Central memory CD8-positive, alpha-beta T cell (primary cell): ENCODE measurements at places on chromosomes 1 and 21.

DNA sequence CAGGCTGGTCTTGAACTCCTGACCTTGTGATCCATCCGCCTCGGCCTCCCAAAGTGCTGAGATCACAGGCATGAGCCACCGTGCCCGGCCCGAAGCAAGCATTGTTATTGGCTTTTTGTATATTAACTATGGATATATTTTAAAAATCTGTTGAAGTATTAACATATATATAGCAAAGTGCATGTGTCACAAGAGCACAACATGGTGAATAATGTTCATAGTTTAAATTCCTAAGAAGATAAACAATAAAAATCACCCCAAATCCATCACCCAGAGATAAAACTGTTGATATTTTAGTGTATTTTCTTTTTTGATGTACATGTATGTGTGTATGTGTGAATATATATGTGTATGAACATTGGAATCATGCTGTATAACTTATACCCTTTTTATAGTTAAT, 9.1 kb upstream of the FOXE3 start:
- no peak for DNase-seq

DNA sequence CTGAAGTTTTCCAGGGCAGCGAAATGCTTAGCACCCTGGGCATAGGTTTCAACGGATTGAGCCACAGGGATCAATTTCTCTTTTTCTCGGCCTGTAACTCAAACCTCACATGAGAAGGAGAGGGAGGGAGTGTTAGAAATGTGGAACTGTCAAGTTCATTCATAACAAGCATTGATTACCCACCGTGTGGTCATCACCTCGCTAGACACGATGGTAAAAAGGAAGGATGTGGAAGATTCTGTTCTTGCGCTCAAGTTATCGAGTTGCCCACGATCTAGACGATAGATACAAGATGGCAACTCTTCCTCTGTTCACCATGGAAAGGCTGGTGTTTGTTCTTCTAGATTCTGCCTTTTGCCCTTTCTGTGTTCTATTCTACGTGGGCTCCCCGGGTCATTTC, 4.0 kb upstream of the RCAN3 start:
- DNase-seq: no peak

GRCh38 chr1:89121641-89122040, 4.3 kb downstream of the GBP2 start:
- no peak for DNase-seq

DNA sequence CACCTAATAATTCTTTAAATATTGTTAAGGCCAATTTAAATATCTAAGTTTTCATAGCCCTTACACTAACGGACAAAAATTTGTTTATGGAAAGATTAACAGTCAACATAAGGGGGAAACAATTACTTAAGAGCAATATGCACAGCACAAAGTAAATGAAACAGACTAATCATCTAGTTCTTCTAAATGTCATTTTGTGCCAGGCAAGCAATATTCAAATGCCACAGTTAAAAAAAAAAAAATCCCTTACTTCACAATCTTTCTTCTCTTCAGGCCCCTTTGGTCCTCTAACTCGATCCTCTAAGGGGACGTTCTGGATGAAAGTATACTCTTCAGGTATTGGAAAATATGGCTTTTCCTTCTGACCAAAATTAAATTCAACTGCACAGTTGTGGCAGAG, 6.6 kb downstream of the HNRNPU start:
- no peak for DNase-seq

GRCh38 chr1:195934817-195935553, 673.3 kb downstream of the KCNT2 start:
- no peak for DNase-seq

- no peak for DNase-seq
Measured at GRCh38 chr1:107590087-107590486, 374.9 kb downstream of the VAV3 start.

DNA sequence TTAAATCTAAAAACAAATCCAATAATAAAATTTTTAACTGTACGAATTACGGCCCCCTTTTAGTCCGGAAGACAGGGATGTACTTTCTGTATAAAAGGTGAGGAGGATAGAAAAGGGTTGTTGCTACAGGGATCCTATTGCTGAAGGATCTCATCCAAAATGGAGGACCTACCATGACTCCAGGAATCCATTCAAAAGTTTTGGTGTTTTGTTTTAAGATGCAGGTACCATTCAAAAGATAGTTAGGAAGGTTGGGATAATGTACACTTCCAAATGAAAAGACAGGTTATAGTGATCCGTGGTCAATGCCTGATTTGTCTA, 1.3 kb upstream of the ENAH start:
- no peak for DNase-seq

DNA sequence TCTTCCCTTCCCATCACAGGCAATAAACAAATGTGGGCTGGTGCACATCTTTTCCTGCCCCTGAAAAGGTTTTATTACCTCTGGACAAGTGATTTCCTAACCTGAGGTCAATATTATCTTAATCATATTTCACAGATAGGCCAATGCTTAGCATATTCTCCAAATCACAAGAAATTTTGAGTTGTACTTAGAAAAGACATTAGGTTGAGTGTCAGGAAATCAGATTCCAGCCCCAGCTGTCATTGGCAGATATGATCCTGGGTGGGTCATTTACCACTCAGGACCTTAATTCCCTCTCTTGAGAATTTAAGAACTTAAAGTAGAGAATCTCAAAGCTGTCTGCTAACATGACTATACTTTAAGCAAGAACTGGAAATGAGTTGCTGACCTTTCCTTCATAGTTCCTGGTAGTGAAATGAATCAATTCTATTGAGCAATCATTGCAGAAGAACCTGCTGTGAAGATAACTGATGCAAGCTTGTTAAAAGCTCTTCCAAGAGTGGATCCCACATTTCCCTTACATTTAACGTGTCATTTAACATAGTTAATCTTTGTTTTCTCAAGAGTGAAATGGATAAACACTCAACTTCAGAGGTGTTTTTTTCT, 46.4 kb upstream of the CR2 start:
- no peak for DNase-seq

GRCh38 chr1:226428791-226429461, 21.0 kb upstream of the PARP1 start:
- no peak for DNase-seq

DNA sequence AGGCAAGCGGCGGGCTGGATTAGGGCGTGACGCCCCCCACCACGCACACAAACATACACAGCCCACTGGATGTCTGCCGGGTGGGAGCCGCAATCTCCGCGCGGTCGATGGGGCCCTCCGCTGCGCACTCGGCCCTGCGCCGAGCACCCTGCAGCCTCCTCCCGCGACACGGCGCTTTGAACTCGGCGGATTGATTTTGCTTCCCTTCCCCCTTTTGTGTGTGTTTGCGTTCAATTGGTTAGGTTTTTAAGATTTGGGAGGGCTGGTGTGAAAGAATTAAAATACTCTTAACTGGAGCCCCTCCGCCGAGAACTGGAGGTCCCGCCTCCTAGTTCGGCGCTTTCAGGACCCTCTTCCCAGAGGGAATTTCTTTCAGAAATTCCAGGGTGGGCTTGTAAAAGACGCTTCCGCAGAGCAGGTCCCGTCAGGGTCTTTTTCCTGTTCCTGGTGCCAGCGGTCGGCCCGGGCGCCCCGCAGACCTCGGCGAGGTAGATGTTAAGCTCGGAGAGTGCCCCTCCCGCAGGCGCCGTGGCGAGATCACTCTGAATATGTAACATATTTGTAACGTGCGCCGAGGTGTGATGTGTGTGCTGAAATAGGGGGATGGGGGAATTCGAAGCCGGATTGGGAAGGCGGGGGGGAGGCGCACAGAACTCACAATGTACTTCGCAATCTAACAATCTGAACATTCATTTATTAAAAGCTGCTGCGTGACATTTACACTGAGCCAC, 8.0 kb upstream of the BARHL2 start:
- DNase-seq: no peak

DNA sequence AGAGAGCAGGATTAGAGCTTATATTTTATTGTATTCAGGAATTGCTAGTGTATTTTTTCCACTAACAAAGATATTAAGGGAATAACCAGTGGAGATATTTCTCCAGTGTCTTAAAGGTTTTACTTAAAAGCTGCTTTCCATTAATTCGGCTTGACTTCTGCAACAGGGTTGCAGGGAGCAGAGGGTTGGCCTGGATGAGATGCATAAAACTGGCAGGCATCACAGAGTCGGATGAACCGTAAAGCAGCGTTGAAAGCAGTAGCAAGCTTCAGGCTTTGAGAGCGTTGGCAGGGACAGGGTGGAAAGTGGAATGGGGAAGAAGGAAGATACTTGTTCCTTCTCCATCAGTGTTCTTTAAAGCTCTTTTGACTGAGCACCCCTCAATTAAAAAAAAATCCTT, 237.2 kb downstream of the LMO4 start:
- DNase-seq: no peak

DNA sequence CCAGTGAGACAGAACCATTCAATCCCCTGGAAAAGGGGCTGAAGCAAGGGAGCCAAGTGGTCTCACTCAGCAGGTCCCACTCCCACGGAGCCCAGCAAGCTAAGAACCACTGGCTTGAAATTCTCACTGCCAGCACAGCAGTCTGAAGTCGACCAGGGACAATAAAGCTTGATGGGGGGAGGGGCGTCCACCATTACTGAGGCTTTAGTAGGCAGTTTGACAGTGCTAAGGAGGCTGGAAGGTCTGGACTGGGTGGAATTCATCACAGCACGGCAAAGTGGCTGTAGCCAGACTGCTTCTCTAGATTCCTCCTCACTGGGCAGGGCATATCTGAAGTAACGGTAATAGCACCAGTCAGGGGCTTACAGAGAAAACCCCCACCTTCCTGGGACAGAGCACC, 105.4 kb upstream of the GORAB start:
- DNase-seq: no peak

- DNase-seq: no peak
Measured at GRCh38 chr1:47558601-47559593, 121.1 kb downstream of the FOXD2 start.

DNA sequence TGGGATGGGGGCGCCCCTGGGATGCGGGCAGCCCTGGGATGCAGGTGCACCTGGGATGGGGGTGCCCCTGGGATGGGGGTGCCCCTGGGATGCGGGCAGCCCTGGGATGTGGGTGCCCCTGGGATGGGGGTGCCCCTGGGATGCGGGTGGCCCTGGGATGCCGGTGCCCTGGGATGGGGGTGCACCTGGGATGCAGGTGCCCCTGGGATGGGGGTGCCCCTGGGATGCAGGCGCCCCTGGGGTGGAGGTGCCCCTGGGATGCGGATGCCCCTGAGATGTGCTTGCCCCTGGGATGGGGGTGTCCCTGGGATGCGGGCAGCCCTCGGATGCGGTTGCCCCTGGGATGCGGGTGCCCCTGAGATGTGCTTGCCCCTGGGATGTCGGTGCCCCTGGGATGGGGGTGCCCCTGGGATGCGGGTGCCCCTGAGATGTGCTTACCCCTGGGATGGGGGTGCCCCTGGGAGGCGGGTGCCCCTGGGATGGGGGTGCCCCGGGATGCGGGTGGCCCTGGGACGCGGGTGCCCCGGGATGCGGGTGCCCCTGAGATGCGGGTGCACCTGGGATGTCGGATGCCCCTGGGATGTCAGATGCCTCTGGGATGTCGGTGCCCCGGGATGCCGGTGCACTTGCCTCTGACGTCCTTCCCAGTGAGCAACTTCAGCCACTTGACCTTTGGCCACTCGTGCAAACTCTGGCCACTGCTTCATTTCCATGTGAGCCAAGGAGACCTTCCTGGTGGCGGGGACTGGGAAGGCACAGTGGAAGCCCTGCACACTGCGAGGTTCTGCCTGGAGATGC, 37.3 kb upstream of the SLC19A1 start:
- DNase-seq: no peak

DNA sequence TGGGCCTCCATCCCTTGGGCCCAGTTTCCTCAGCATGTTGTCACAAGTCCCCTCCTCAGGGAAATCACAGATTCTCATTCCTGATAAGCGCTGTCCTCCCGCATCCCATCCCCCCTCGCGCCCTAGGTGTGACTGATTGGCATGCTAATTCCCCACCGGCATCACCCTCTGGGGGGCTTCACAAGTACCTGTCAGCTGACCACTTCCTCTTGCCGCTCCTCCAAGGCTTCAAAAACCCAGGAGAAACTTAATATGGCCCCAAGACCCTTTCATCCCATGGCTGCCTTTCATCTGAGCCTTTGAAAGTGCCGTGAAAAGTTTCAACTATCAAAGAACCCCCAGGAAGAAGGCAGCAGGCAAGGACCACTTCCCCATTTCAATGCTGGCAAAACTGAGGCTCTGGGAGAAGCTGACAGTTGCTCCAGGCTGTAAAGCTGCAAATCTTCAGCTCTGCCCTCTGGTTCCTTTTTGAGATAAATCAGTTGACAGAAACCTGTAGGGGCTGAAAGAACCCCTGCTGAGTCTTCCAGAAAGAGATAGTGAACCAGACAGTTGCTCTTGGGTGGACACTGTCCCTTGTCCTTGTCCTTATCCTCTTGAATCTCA, 12.8 kb upstream of the MIXL1 start:
- no peak for DNase-seq

GRCh38 chr1:24724345-24725208, 20.7 kb upstream of the CLIC4 start:
- DNase-seq: no peak

GRCh38 chr1:186152620-186153239, 222.3 kb downstream of the TPR start:
- no peak for DNase-seq

- no peak for DNase-seq
Measured at GRCh38 chr21:39662411-39662953, 49.7 kb downstream of the B3GALT5 start.

- no peak for DNase-seq
Measured at GRCh38 chr1:3230553-3230952, 161.6 kb downstream of the PRDM16 start.

GRCh38 chr1:154306151-154306550, 14.7 kb upstream of the AQP10 start:
- no peak for DNase-seq

GRCh38 chr1:206776229-206776628, 3.9 kb upstream of the IL10 start:
- DNase-seq: no peak

DNA sequence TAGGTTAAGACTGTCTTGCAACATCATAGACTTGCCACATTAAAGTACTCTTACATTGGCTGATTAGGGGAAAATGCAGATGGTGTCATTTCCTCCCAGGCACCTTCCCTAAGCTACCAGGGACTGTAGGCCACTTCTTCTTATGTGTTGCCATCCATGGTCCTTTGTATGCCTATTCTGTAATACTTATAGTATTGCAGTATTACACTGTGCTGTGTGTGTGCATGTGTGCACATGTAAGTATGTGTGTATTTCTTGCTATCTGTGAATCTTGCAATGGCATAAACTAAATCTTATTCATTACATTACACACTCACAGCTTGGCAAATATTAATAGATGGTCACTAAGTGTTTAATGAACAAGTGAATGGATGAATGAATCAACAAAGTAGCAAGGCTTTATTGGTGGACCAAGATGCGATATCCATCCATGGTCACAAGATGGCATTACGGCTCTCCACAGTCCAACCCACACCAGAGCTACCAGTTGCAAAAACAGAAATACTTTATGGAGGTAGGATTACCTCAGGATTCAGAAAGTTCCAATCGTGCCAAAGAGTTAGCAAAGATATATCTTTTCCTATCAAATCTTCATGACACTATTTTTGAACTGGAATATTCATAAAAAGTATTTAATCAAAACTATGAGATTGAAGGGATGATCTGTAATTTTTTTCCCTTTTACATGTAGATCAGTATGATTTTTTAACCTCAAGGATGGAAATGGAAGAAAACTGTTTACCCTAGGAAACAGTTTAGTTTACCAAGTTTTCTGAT, 160.2 kb downstream of the DENND1B start:
- DNase-seq: no peak
